CD8-positive, alpha-beta T cell (primary cell): ENCODE measurements at places on chromosomes 11 and 22.

GRCh38 chr11:64553554-64554201, 37.3 kb upstream of the SLC22A12 start:
- DNase-seq: peak; percentile 39

GRCh38 chr22:26134654-26135330, 34.5 kb upstream of the SEZ6L start:
- DNase-seq: no peak

GRCh38 chr11:12815129-12815480, 140.9 kb downstream of the TEAD1 start:
- no peak for DNase-seq

GRCh38 chr11:846496-847098, 3.9 kb downstream of the TSPAN4 start:
- DNase-seq: no peak

DNA sequence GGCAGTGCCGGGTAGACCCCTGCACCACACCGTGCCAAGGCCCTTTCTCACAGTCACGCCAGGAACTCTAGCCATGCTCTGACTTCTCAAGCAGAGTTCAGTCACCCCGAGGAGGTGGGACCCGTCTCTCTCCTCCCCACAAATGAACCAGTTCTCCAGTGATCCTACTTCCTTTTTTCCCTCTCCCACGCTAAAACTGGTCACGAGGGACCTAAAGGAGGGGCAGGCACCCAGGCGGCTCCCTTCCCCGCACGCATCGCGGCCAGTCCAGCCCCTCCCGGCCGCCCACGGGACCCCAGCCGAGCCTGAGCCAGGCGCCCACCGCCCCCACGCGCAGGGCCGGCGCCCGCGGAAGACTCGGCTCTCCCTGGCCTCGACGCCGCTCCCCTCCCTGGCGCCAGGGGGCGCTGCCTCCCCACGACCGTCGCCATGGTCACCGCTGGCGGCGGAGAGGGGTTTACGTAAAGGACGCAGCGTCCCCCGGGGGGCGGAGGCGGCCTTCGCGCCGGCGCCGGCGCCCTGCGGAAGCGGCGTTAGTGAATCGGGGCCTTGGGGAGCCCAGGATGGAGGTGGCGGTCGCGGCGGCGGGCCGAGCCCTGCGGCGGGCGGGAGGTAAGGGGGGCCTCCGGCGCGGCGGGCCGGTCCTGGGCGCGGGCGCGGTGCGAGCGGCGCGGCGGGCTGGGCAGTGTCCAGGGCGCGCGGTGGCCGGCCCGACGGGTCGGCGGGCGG, at the start of gene DAGLA:
TSS of gene DAGLA (plus strand) at position 499 of the 729 bp plus-strand sequence. CDS start 39,765 bp downstream, outside the sequence.
- DNase-seq: peak; percentile 82

DNA sequence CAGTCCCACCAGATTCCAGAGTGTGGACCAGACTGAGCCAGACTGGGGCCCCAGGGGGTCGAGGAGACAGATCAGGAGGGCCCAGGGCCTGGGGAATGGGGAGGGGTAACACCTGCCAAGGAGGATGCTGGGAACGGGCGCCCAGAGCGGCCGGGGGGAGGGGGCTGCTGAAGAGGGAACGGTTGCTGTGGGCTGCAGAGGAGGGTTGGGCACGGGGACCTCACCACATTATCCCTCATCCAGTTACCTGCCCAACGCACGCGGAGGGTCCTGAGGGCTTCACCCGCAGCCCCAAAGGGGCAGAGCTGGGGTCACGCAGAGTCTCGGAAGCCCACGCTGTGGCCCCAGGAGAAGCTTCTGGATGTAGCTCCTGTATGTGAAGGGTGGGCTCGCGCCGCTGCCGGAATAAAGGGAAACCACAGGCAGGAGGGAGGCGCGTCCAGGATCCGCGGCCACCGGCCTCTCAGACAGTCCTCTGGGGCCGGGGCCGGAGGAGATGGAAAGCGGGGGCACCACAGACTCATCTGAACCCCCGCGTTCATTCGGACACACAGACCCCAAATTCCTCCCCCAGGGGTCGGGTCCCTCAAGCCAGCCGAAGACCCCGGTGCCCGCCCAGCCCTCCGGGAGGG, 866 bp upstream of the SELENOO start:
- DNase-seq: no peak

- no peak for DNase-seq
Measured at GRCh38 chr11:76717369-76717768, 46.8 kb upstream of the LRRC32 start.

DNA sequence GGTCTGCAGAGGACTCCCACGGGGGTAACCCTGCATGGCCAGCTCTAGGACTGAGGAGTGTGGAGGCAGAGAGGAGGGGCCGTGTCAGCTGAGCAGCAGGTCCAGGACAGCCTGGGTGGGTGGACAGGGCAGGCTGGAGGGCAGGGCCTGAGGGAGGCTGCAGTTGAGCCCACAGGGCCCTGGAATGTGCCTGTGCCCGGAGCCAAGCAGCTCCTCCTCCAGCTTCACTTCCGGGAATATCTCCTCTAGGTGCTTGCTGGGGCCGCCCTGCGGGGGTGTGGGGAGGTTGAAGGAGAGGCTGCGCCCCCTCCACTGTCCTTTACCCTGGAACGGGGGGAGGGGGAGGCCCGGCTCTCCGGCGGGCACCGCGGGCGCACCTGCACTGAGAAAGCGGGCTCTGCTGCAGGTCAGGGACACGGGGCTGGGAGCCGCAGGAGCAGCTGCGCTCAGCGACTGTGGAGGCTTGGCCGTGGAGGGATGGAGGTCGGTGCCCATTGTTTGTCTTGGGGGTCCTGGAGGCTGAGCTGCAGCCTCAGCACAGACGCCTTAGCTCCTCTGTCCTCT, 1293.2 kb downstream of the BRD1 start:
- DNase-seq: no peak

DNA sequence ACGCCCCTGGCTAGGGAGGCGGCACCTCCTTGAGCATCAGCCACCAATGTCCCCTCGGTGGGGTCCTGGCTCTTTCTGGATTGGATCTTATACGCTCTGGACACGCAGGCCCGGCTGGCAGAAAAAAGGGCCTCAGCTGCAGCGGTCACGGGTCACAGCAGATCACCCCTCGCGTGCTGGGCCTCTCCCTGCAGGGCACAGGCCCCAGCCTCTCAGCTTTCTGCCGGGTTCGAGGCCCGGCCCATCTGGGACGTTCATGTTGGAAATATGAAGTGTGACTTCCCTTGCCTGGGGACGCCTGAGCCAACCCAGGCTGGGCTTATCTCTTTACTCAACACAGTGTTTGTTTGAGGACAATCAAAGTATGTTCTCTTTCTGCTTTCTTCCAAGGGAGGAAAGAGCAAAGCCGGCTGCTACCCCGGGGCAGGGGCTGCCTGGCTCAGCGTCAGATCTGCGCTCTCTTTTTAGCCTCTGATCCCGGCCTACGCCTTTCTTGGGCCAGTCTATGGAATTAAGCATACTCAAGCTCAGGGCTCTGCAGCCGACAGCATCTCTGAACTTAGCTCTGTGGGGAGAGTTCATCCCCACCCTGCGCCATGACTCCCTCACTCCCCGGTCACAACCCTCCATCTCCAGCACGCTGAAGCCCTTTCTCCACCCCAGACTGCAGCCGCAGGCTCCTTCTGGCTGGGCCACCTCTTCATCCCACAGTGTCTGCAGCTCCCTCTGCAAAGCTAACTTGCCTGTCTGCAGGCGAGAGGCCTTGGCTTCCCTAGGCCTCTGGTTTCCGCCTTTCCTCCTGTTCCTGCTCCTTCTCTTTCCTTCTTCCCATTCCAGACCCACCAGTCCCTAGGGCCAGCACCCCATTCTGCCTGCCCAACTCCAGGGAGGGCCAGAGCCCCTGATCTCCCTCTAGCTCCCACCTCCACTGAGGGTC, 38.8 kb downstream of the ADAMTS15 start:
- no peak for DNase-seq

- no peak for DNase-seq
Measured at GRCh38 chr11:70804139-70804837, 406.0 kb downstream of the CTTN start.

DNA sequence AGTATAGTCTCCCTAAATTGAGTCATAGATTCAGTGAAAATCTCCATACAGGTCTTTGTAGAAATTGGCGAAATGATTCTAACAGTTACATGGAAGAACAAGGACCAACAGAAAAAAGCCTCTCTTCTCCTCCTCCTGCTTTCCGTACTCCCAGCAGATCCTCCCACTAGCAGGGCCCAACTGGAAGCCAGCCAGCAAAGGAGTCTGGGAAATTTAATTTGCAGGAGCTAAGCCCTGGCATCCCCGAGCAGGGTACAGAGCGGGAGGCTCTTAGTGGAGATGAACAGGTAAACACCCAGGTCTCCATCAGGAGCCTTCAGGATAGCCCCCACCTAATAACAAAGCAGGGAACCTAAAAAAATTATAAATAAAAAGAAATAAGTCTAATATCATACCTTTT, 1473.8 kb downstream of the TBC1D22A start:
- no peak for DNase-seq

GRCh38 chr11:125275905-125276618, 111.5 kb downstream of the PKNOX2 start:
- DNase-seq: no peak
